GOT3 (cell line): ENCODE measurements at places on chromosomes 2 and 18.
A peak's percentile ranks its signal among the peaks of the same experiment; 100 is the strongest.

- no peak for DNase-seq
These were observed 216.7 kb downstream of the TGIF1 start for GRCh38 chr18:3666526-3667254.

DNA sequence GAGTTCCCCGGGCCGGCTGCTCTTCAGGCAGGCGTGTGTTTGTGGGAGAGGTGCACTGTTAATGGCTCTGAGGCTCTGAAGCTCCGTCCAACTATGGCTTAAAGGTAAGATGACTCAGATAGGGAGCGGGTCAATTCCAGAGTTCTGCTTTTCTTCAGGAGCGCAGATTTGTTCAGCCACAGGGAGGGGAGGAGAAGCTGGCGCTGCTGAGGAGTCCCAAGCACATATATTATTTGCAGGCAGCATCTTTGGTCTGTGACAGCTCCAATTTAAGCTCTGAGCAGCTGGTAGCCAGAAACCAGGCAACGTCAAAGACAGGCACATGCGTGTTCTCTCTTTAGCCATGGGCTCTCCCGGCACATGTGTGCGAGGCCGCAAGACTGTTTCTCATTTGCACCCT lies 229.2 kb downstream of the BCL2 start:
- DNase-seq = no peak

DNA sequence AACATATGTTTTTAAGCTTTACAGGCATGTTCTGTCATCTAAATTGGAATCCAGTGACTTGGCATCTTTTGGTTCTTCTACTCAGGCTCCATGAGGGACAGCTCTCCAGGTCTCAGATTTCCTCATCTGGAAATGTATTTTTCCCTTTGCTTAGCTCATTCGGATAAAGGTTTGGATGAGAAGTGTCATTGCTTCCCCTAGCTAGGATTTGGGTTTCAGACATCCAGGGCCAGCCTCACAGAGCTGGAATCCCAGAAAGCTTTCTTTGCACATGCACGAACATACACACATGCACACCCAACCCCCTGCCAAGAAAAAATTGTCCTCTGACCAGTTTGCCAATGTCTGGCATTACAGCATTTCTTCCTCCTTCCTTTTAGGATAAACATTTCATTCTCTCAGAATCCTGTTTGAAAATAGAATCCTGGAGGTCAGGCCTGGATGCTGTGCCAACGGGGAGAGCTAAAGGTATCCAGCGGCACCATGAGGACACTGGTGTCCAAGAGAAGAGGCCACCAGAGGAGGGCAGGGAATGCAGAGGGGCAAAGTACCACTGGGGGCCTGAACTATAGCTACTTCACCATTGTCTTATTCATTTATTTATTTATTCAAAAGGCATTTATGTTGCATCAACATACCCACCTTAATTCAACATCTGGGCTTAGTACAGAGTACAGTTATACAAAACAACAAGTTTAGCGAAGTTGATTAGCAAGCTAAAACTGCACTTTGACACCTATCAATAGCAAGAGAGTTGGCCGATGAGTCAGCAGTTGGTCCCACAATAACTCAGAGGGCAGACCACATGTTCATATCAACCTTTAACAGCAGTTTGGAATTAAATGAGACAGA lies 97.9 kb upstream of the ATL2 start:
- no peak for DNase-seq

DNA sequence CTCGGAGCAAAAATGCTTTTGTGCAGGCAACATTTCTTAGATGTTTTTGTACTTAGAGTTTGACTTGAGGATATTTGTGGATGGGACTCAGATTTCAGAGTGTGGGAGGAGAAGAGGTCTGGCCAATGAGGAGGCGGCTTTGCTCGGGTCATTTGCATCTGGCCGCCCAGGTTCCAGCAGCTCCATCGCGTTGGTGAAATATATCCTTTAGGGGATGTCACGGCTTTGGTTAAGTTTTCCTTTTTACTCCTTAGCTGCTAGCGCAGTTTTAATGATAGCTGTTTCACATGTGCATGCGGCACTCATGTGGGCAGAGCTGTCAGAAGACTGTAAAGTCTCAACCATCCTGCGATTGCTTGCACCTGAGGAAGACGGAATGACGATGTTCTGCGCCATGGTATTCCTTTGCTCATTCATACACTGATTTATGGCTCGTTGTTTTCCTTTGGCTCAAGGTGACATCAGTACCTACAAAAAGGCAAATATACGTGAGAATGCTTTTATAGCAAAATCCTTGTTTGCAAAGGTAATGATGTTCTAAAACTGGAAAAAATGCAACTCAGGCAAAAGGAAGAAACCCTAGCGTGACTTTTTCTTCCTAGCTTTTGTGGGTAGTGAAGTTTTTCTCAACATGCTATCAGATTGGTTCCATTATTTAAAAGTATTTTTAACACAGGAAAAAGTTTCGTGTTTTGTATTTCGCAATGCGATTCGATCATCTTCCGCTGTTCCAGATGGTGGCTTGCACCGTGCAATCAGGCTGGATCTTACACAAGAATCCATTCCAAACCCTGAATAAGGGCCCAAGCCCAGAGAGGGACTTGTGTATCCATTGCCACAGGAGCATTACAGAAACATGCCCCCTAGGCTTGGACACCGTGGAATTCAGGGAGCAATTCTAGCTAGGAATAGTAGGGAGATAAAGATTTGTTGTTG lies 70.5 kb upstream of the ZNF516 start:
- peak; percentile 6 for DNase-seq

- DNase-seq = no peak
These were observed 137.3 kb upstream of the GLI2 start for GRCh38 chr2:120598416-120598815.

DNA sequence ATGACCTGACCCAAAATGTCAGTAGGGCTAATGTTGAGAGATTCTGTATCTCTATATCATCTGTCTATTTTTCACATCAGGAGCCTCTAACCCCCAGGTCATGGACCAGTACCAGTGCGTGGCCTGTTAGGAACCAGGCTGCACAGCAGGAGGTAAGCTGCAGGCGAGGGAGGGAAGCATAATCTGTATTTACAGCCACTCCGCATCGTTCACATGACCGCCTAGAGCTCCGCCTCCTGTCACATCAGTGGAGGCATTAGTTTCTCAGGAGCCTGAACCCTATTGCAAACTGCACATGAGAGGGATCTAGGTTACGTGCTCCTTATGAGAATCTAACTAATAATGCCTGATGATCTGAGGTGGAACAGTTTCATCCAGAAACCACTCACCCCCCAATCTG lies 180.6 kb downstream of the RDH14 start:
- no peak for DNase-seq
